ENCODE measurements at places on chromosomes 5 and 9.
A peak's percentile ranks its signal among the peaks of the same experiment; 100 is the strongest.

DNA sequence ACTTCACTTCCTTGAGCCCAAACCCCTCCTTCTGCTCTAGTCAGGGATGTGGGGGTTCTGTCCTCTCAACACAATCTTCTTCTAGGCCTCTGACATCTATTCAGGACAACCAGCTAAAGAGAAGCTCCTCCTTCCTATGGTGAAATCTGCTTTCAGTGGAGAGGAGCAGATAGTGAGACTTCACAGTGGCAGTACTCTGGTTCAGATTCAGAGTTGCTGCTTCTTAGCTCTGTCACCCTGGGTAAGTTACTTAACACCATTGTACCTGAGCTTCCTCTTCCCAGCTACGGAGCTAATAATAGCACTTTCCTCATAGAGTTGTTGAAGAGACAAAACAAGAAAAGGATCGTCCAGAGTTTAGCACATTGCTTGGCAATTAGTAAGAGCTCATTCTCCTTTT lies 77.3 kb upstream of the LARP1 start:
- no peak for DNase-seq

GRCh38 chr5:126138281-126138931 lies 284.8 kb upstream of the GRAMD2B start:
- DNase-seq: no peak

- DNase-seq: peak; percentile 50
Measured at GRCh38 chr9:32571969-32572899, 725 bp downstream of the NDUFB6 start.

GRCh38 chr9:4077499-4078102 lies 222.3 kb downstream of the GLIS3 start:
- DNase-seq: no peak

- DNase-seq: no peak
Measured at GRCh38 chr9:108517651-108518365, 338.0 kb downstream of the ACTL7B start.

DNA sequence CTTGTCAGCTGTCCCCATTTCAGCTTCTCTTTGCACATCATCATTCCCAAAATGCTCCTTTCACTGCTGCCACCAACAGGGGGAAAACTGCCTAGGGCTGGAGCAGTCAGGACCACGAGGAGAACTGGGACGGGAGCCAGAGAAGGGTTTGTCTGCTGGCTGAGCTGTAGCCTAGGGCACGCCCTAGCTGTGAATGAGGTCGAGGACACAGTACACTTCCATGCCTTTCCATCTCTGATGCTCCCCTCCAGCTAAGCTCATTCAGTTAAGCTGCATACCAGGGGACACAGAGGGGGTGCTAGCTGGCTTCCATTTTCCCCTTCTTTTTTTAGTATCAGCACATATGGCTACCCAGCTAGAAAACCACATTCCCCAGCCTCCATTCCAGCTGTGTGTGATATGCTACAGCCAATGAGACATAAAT lies 64.7 kb downstream of the STK10 start:
- DNase-seq: peak; percentile 44
